B cell (primary cell): ENCODE measurements at places on chromosomes 11 and 22. TPM values are rescaled to one million over a fixed set of nuclear protein-coding genes. Genes with fewer than 3 reads are reported as not detected.

- H3K27ac ChIP-seq = no peak overlapping the region
- no peak for DNase-seq
- no peaks in the 10 kb centered on the region for H3K27me3 ChIP-seq
- H3K4me1 ChIP-seq = peaks cover 23% of the 10 kb centered on the region
- H3K36me3 ChIP-seq = no peaks in the 10 kb centered on the region
- no peak overlapping the region for H3K4me3 ChIP-seq
Measured at GRCh38 chr11:47976931-47977330, 3.4 kb upstream of the PTPRJ start.

DNA sequence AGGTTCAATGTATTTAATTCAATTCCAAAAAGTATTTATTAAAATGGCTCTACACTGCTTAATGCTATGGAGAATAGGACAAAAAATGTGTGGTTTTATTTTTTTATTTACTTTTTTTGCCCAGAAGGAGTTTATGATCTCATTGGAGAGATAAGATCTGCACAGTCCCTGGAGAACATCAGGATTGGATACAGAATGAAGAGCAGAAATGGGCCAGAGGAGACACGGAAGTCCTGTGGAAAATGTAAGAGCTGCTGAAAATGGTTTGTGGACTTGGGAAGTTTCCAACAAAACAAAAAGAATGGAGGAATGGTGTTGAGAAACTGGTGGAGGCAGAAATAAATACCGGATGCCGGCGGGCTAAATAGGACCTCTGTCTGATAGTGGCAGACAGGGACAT is 554.6 kb downstream of the OPCML start:
- no peak overlapping the region for H3K27ac ChIP-seq
- no peaks in the 10 kb centered on the region for H3K4me1 ChIP-seq
- no peaks in the 10 kb centered on the region for H3K36me3 ChIP-seq
- H3K27me3 ChIP-seq = no peaks in the 10 kb centered on the region
- no peak for DNase-seq

DNA sequence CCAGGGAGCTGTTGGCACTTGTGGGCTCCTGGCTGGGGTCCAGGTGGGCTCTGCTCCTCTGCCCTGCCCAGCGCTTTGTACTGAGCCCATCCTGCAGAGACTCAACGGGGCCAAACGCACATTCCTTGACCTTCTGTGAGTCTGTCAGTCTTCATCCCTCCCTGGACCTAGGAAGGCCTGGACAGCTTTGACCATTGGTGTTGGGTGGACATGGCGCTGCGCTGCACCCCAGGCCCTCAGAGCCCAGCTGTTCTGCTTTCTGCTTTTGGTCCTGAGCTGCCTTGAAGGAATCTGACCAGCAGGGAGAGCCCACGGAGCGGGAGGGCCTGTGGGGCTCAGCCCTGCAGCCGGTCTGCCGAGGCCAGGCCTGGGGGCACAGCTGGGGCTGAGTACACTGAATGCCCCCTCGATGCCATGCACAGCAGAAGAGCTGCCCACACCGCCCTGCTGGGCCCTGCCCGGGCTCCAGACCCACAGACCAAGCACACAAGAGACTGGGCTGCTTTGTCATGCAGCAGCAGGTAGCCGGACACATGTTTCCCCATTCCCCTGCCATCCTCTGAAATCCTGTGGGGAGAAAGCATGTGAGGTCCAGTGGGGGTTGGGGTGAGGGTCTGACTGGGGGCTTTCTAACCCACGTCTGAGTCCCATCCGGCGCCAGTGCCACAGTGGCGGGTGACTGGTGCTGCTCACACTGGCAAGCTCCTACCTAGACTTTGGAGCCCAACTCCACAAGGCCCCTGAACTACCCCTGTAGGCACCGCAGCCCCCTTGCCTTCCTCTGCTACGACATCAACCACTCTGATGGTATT is 24.1 kb upstream of the CCDC188 start:
- H3K27me3 ChIP-seq = no peaks in the 10 kb centered on the region
- H3K36me3 ChIP-seq = no peaks in the 10 kb centered on the region
- no peak overlapping the region for H3K27ac ChIP-seq
- no peaks in the 10 kb centered on the region for H3K4me1 ChIP-seq

- no peak for DNase-seq
- H3K4me1 ChIP-seq = no peaks in the 10 kb centered on the region
- H3K27ac ChIP-seq = no peak overlapping the region
- no peaks in the 10 kb centered on the region for H3K27me3 ChIP-seq
Measured at GRCh38 chr11:115894176-115894575, 390.0 kb upstream of the CADM1 start.

The LRRC10B gene
- polyA plus RNA-seq = 0.12 and 0.15 TPM in 2 replicates

The IL18 gene
- 0.45 and 1.6 TPM in 2 replicates for polyA plus RNA-seq

The IGSF22 gene
- 0.36 and 0.91 TPM in 2 replicates for polyA plus RNA-seq

GRCh38 chr11:62724171-62724570 is 3.1 kb downstream of the HNRNPUL2 start:
- H3K4me3 ChIP-seq = no peak overlapping the region
- no peaks in the 10 kb centered on the region for H3K27me3 ChIP-seq
- H3K27ac ChIP-seq = peak overlapping the region; percentile 32
- peaks cover 52% of the 10 kb centered on the region for H3K36me3 ChIP-seq
- DNase-seq = no peak

The GAL3ST1 gene
- polyA plus RNA-seq = 0.50 and 0.70 TPM in 2 replicates

DNA sequence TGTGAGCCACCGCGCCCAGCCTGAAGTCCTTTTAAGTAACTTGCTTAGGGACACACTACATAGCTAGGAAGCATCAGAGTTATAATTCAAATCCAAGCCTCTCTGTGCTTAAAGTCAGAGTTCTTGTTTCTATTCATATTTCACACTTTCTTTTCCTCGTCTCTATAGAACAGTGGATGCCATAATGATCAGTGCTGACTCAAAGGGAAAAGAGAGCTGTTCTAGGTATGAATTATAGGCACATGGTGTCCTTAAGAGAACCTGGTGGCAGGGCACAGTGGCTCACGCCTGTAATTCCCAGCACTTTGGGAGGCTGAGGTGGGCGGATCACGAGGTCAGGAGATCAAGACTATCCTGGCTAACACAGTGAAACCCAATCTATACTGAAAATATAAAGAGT is 400.2 kb upstream of the DDI1 start:
- H3K27ac ChIP-seq = no peak overlapping the region
- no peaks in the 10 kb centered on the region for H3K36me3 ChIP-seq
- DNase-seq = no peak
- H3K4me1 ChIP-seq = no peaks in the 10 kb centered on the region
